CD14-positive monocyte (primary cell): ENCODE measurements at places on chromosomes 13 and 19. TPM values are rescaled to one million over a fixed set of nuclear protein-coding genes. Genes with fewer than 3 reads are reported as not detected.

PLA2G4C gene
- polyA plus RNA-seq = 8.2 and 8.5 TPM in 2 replicates

ENOX1 gene
- not detected for polyA plus RNA-seq

PROZ gene
- polyA plus RNA-seq = not detected

MED4 gene
- polyA plus RNA-seq = 53.8 TPM

ZNF442 gene
- polyA plus RNA-seq = 0.03 and 0.04 TPM in 2 replicates

DNA sequence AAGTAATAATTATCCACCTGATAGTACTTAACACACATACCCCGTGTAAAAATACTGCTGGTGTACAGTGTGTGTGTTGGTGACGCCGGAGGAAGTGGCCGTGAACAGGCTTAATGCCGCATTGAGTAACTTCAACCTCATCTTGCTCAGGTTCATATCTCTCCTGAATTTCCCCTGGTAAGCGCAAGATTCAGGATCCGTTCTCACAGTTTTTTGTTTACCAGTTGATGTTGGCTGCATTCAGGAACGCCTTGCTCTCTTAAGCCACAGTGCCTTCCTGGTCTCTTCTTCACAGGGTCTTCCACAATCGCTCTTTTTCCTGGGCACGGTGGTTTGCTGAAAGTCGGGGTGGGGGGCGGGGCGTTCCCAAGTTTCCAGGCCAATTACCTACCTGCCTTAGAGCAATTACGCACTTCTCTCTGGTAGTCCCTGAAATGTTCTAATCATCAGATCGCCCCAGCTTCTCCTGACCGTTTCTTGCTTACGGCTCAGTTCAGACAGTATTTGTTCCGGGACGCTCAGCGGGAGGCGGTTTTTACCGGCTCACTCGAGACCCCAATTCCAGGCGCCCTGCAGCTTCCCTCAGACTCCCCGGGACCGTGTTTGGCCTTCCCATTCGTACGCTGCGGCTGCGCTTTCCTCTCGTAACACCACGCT, 706 bp upstream of the DNAJC3 start:
- peak; percentile 48 for DNase-seq

DNA sequence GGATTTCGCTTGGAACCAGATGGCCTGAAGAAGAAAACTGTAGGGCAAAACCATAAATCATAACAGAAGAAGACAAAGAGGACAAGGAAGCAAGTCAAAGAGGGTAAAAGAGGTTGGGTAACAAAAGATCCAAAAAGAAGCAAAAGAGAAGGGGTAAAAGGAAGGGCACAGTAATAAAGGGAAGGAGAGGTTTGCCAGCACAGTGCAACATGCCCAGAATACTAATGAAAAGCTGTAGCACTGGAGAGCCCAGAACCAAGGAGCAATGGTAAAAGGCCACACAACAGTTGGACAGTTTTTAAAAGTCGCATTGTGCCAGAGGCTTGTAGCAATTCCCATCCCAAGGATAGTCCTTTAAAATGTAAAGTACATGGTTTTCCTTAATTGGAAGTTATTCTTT, 506.6 kb downstream of the PCDH9 start:
- DNase-seq = no peak

DNA sequence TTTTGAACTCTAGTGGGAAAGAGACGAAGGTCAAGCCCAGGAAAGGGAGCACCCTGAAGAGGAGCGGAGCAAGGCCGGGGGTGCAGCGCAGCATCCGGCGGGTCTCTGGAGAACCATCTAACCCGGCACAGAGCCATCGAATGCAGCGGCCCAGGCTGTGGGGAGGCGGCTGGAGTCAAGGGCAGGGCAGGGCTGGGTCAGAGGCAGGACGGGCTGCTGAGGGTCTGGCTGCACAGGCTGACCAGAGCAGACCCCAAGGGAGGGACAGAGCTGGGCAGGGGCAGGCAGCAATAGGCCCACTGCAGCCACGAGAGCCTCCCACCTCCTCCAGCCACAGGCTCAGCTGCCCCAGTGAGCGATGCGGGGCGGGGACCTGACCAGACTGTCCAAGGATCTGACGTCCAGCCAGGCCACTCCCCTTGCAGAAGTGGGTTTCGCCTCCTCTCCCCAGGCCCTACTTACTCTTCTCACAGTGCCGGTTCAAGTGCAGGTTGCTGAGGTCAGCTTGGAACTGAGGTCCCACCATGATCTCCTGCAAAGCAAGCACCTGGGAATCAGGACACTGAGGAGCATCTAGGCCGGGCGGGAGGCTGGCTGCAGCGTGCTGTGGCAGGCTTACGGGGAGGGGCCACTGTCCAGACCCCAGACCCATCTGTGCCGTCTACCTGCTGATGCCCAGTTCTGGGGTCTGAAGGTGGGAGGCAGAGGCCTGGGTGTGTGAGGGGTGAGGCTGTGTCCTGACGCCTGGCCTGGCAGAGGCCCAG, 19.2 kb downstream of the MIER2 start:
- no peak for DNase-seq

DNA sequence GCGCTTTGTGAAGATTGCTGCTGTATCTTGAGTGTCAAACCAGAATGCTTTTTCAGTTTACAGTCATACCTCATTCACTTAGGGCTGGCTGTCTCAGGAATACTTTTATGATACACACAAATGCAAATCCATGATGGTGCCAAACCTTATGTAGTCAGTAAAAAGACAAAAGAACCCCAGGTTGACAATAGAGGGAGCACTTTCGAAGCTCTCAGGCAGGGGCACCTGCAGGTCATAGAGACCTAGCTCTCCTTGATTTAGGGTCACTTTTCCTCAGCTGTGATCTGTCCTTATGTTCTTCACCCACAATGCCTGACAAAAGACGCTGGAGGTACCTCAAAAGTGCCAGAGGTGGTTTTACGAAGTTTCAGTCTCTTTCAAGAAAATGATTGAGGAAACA, 172.2 kb downstream of the DNAJC15 start:
- no peak for DNase-seq

- no peak for DNase-seq
Measured at GRCh38 chr19:8334458-8335342, 8.4 kb downstream of the KANK3 start.

DNA sequence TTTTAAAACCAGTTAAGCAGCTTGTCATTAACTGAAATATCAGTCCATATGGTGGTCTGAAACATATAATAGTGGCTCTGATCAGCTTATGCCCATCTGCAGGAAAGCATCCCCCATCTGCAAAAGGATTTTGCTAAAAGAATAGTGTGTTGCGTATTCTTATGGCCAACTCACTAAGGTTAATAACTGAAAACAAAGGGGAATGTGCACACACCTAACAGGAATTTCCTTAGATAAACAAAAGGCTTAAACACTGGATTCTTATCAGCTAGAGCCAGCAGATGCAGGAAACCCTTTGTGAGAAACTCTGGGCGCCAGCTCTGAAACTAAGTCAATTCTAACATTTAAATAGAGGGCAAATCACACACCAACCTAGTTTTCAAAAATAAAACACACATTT, 22.1 kb downstream of the VPS36 start:
- no peak for DNase-seq

- no peak for DNase-seq
Measured at GRCh38 chr13:97339019-97339987, 94.7 kb upstream of the RAP2A start.

DNA sequence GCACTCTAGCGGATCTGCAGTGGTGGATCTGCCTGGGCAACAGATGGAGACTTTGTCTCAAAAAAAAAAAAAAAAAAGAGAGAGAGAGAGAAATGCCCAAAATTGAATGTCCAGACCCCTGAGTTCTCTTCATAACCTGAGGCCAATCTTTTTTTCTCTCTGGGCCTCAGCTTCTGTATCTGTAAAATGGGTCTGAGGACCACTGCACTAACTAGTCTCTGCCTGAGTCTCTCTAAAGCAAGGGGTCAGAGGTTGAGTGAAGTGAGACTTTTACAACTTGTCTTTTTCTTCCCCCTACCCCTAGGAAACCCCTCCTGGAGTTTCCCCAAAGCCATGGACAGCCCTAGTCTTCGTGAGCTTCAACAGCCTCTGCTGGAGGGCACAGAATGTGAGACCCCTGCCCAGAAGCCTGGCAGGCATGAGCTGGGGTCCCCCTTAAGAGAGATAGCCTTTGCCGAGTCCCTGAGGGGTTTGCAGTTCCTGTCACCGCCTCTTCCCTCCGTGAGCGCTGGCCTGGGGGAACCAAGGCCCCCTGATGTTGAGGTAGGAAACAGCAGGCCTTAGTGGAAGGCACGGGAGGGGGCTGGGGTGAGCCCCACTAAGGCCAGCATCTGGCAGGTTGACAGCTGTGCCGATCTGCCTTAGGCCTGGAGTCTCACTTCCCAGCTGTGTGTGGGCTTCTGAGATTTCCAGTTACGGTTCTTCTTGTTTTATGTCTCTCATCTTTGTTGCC, 1.8 kb downstream of the TMEM91 start:
- no peak for DNase-seq

DNA sequence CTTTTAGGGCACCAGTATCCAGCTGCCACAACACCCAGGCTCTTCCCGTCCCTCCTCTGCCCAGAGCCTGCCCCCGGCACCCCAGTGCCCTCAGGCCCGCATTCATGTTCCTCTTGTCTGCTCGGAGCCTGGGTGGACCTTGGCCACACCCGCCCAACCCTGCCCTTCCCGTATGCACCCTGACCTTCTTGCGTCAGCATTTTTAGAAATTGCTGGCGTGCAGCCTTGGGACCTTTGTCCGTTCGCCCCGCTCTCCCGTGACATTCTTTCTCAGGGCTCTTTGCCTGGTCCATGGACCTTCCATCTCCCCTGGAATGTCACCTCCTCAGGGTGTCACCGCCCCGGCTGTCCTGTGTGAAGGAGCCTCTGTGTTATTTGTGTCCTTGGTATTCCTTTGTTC, 7.6 kb downstream of the NUCB1 start:
- peak; percentile 37 for DNase-seq

DNA sequence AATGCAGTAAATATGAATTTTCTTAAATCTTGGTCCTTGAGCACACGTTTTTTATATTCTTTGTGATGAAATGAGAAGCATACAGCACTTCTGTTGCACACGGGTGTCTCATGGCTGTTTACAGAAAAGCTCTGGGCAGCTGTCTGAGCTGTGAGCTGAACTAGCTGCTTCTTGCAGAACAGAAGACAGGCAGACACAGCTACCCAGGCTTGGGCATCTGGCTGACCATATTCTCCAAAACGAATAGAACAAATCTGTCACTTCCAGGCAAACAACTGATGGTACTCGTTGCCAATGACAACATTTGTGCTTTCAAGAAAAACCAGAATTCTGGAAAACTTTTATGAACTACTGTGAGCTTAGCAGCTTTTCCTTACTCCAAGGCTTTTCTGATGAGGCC, 16.2 kb downstream of the PCID2 start:
- DNase-seq = no peak

- DNase-seq = no peak
Measured at GRCh38 chr19:46021531-46022041, 1.3 kb downstream of the PGLYRP1 start.

DNA sequence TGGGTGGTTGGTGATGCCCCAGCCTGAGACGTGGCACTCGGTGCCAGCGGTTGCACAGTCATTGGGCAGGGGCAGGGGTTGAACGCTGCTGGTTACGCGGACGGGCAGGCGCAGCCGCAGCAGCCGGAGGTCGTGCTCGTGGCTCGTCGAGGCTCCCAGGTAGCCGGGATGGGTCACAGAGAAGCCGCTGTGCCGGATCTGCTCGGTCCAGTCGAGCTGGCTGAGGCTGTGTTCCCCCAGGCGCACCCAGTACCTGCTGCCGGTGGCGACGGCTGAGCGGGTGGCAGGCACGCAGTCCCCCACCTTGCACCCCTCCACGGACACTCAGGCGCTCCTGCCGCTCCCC, 2.9 kb downstream of the KLK12 start:
- no peak for DNase-seq

DNA sequence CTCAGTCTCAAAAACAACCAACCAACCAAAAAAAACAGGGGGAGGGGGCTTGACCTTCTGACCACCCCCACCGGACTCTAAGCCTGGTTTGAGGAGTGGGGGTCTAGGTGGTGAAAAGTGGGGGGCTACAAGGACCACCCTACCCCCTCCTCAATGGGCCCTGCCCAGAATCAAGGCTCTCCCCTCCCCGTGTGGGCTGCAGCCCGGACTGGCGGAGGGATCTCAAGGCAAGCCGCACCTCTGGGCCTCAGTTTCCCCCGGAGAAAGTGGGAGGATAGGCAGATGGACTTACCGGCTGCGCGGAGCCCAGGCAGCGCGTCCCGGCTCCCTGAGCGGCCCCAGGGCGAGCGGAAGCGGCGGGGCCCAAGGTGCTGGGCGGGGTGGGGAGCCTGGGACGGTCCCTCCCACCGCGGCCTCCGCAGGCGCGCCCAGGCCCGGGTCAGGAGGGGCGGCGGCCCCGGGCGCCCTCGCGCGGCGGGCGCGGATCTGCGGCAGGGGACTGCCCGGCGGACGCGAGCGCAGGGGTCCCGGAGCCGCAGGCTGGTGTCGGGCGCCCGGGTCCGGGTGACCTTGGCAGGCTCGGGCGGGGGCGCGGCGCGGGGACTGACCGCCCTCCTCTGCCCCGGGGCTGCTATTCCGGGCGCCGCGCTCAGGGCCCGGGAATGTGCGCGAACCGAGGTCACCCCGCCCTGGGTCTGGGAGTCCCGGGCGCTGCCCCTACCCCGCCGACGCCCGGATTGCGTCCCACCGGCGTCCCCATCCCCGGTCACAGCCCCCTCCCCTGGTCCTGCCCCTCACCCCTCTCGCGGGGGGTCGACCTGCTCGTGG, at the start of gene ADAMTSL5:
Gene ADAMTSL5 (minus strand): TSS at position 349 of the 828 bp plus-strand sequence. CDS start 2,076 bp downstream, outside the sequence.
- DNase-seq = no peak

DNA sequence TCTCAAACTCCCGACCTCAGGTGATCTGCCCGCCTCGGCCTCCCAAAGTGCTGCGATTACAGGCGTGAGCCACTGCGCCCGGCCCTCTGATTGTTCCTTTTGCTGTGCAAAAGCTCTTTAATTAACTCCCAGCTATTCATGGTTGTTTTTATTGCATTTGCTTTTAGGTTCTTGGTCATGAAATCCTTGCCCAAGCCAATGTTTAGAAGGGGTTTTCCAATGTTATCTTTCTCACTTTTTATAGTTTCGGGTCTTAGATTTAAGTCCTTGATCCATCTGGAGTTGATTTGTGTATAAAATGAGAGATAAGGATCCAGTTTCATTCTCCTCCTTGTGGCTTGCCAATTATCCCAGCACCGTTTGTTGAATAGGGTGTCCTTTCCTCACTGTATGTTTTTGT, 19.2 kb upstream of the GRTP1 start:
- no peak for DNase-seq

DNA sequence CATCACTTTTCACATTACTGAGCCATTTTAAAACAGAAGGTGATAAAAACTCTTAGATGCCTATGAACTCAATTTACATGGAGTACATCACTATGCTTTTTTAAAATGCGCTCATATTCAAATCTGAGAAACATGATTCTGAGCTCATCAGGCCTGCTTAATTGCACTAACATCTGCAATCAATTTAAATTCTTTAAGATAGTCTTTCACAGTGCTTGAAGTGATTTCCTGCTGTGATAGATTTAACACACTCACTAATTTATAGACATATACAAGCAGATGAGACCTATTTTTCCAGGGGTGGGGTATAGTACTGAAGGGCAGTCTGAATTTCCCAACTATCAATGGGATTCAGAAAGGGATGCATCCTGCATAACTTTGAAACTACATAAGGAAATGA, 82.9 kb downstream of the DIAPH3 start:
- no peak for DNase-seq
